ENCODE measurements at places on chromosomes 3 and 15.

DNA sequence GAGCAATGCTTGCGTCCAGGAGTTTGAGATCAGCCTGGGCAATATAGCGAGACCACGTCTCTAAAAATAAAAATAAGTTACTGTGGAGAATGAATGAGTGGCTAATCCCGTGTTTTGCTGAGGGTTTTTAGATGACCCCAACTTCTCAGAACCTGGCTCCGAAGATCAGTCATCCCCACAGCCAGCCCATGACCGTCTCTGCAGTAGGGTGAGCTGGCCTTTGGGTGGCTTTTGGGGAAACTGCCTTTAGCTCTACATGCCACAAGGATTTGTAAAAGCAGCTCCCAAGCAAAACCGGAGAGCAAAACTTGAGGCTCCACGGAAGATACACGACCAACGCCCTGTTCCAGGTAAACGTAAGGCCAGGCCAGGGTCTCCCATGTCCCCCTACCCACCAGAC lies 39.2 kb upstream of the TFRC start:
- no peak for DNase-seq

DNA sequence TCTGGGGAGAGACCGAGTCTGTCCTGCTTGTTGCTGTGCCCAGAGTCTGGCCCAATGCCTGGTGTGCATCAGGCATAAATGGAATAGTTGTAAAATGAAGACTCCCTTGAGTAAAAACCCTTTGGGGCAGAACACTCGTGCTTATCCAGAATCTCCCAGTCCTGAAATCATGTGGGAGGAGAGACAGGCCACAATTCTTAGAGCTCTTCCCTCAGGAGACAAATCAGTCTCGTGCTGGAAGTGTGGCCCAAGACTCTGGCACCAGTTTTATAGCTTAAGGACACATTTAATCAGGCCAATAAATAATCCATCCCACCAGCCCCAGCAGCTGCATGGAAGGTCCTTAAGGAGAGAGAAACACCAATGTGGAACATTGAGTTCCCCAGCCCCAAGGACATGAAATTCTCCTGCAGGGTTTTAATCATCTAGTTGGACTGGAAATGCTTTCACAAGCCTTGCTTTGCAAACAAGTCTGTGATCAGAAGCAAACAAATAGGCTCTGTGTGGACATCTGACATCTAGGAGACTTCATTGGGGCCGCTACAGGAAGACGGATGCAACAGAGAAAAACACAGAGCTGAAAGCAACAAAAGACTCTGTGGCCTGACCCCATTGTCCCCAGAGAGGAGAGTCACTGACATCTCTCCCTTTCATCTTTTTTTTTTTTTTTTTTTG lies 70.4 kb downstream of the LSM3 start:
- DNase-seq, result no peak

DNA sequence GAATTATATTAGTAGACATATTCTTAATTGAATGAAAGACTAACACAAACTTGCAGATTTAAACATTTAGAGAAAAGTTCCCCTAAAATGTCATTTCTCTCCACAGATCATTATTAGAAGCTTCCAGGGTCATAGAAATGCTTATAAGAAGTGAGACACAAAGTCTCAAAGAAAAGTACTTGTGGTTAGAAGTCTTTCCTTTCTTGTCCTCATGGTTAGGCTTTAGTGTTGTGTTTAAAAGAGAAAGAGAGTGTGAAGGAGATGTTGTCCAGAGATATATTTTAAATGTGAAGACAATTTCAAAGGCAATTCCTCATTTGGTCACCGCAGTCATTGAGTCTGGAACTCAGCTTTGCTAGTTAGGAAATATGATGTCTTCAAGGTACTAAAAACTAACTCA lies 230.4 kb upstream of the ARPP21 start:
- no peak for DNase-seq

DNA sequence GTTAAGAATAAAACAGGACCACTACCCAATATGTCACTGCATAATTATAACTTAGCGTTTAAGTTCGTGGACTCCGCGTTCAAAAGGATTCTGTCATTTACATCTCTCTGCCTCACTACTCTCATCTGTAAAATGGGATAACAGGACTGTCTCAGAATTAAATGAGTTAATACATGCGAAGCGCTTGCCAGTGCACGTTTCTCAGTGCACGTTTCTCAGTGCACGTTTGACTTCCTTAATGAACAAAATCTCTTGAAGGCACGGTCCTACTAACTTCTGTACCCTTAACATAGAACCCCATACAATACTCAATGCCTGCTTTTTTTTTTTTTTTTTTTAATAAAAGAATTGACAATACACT lies 499 bp downstream of the RABL3 start:
- peak; percentile 14 for DNase-seq

DNA sequence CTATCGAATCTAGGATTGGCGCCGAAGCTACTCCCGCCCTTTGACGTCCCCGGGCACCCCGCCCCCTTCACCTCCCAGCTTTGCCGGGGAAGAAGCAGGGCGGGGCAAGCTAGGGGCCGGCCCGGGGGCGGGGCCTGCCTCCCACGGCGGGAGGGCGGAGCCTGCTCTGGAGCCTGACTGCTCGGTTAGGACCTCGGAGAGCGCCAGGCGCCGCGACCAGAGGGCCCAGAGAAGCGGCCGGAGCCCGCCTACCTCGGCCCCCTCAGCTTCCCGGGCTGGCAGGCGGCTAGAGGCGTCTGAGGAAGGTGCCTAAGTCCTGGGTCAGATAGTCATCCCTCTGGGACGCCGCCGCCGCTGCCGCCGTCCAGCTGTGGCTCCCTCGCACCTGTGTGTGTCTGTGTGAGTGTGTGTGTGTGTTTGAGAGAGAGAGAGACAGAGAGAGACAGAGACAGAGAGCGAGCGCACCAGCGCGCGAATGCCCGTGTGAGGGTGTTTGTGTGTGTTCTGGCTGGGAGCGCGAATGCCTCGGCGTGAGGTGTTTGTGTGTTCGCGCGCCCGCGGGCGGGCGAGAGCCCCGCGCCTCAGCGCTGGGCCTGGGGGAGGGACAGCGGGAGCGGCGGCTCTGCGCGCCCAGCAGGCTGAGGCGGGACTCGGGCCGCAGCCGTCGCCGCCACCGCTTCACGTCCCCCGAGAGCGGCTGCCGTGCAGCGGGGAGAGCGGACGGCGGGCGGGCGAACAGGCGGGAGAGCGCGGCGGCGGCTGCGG lies at the start of gene STXBP5L:
TSS of gene STXBP5L (plus strand) at position 176 of the 765 bp plus-strand sequence. CDS start 1,374 bp downstream, outside the sequence.
- no peak for DNase-seq

DNA sequence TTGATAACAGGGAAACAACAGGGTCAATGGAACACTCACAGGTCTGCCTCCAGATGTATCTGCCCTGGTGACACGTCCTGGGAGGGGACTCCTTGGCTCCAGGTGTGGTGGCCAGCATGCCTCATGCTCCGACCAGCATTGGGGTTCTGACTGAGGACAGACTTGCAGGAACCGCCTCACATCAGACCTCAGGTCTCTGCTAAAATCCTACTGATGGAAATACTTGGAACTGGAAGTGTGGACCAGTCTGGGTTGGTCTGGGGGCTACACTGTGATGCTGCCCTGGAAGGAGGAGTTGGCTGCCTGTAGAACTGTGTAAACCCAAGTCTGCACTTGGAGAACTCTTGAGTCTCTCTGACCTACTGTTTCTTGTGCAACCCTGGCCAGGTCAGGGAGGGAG lies 17.1 kb upstream of the KY start:
- DNase-seq, result no peak

- DNase-seq, result no peak
Observed at GRCh38 chr3:171379281-171379680, 80.9 kb downstream of the TNIK start.

DNA sequence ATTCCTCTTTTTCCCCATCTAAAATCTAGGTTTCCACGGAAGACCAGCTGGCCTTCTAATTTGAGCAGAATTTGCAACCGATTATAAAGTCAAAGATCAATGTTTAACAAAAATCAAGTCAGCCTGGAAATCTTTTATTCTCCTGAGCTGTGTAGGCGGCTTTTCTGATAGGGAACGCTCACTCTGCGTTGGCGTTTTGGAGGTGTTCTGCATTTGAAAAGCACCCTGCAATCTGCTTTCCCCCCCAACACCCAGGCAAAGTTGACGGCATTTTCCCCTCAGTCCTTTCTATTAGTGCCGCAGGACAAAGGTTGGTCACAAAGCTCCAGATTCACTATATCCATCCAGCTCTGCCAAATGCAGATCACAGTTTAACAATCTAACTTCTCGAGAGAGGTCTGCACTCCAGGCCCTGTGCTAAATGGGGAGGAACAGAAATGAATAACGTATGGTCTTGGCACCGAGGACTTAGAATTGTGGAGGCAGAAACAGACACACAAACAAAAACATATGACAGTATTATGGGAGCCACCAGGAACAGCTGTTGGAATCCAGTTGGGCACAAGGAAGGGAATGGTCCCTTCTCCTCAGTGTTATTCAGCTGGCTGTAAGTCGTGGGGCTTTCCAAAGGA lies 50.4 kb upstream of the LARS2 start:
- DNase-seq, result no peak

GRCh38 chr3:34011171-34012101 lies 213.0 kb downstream of the PDCD6IP start:
- DNase-seq, result no peak

GRCh38 chr3:149977386-149977785 lies 6.7 kb upstream of the PFN2 start:
- DNase-seq, result no peak

GRCh38 chr3:136694321-136694720 lies 57.9 kb downstream of the STAG1 start:
- DNase-seq, result no peak

DNA sequence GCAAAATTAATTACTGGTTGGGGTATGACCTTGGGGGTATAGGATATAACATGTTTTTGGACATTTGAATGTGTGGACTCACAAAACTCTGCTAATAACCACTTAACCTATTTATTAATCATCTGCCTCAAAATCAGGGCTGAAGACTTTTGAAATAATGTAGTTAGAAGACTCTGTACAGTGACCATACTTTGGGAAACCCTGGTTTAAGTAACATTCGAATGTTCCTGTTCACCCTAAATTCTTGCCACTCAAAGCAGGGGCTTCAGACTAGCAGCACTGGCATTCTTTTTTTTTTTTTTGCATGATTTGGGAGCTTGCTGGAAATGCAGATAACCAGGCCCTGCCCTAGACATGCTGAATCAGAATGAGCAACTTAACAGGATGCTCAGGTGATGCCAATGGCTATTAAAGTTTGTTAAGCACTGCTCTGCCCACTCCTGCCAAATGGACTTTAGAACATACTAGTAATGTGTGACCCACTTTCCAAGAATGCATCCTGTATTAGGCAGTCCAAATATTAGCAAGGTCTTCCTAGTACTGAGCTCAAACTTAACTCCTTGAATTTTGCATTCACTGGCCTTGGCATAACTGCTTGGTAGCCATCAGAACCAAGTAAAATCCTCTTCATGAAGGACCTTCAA lies 12.7 kb upstream of the ST3GAL6 start:
- no peak for DNase-seq

GRCh38 chr3:175146258-175146657 lies 287.1 kb downstream of the NAALADL2 start:
- DNase-seq, result peak; percentile 16

DNA sequence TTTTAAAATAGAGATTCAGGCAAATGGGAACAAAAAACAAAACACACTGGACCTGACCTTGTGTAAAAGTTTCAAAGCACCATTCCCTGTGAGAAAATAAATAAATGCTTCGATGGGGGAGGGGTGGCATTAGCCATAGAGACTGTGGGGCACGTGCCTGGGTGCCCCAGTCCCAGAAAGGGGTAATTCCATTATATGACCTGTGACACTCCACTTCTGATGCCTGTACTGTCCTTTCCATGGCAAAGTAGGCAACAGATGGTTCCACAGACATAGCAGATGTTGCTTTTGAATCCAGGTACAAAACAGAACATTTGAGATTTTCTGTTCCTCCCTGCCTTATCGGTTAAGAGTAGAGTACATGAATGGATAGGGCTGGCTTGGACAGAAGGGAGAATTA lies 3.9 kb downstream of the PHLDB2 start:
- DNase-seq, result no peak

DNA sequence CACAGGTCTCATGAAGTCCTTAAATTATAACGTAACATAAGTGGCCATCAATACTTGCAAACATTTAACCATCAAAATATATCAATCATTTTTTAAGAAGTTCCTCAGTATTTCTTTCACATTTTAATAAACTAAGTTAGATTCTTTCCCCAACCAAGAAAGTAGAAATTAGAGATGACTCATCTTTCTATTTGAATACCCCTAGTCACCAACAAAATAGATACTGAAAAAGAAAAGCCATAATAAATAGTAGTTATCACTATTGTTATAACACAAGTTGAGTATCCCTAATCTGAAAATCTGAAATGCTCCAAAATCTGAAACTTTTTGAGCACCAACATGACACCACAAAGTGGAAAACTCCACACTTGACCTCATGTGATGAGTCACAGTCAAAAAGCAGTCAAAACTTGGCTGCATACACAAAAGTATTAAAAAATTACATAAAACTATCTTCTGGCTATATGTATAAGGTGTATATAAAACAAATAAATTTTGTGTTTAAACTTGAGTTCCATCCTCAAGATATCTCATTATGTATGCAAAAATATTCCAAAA lies 3.7 kb downstream of the SHQ1 start:
- no peak for DNase-seq

GRCh38 chr15:33587773-33588172 lies 277.0 kb downstream of the RYR3 start:
- DNase-seq, result no peak

GRCh38 chr3:8470801-8471200 lies 30.8 kb upstream of the LMCD1 start:
- DNase-seq, result no peak

Measured in SK-N-MC (cell line).